Dermis blood vessel endothelial cell (primary cell): ENCODE measurements at places on chromosomes 12 and 14. TPM values are rescaled to one million over a fixed set of nuclear protein-coding genes. Genes with fewer than 3 reads are reported as not detected.

Gene CLEC4C
- total RNA-seq: not detected in 2 replicates

Gene KRT7
- 19.2 and 53.6 TPM in 2 replicates for total RNA-seq

Gene KRT6C
- total RNA-seq: not detected in 2 replicates

Gene GLS2
- total RNA-seq: 0.28 and 0.51 TPM in 2 replicates

Gene CDKL1
- total RNA-seq: 15.0 and 43.6 TPM in 2 replicates
